Vagina (tissue), 2 donors: ENCODE measurements at places on chromosomes 2 and 18. TPM values are rescaled to one million over a fixed set of nuclear protein-coding genes. Genes with fewer than 3 reads are reported as not detected.

Gene ASB3
- 13.5 TPM for total RNA-seq

Gene CDCA7
- total RNA-seq = 9.1 TPM

Gene KCNJ3
- 4.2 TPM for total RNA-seq

DNA sequence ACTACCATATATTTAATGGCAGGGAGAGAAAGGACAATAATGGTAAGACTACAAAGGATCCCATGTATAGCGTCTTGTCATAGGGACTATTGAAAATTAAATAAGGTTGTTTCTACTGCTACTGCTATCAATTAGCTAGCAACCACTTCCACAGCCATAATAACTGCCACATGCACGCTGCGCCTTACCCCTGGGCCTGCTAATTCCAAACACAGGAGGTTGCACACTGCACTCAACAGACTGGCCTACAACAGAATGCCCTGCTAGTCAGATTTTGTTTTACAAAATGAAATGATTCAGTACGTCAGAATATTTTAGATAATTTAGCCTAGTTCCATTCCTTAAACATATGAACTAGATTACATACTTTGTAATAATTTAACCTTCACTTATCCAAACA is 121.0 kb upstream of the SMAD7 start:
- no peak for DNase-seq
- no peaks in the 10 kb centered on the region for H3K4me1 ChIP-seq
- no peak overlapping the region for H3K4me3 ChIP-seq
- H3K36me3 ChIP-seq = no peaks in the 10 kb centered on the region
- no peaks in the 10 kb centered on the region for H3K27me3 ChIP-seq

DNA sequence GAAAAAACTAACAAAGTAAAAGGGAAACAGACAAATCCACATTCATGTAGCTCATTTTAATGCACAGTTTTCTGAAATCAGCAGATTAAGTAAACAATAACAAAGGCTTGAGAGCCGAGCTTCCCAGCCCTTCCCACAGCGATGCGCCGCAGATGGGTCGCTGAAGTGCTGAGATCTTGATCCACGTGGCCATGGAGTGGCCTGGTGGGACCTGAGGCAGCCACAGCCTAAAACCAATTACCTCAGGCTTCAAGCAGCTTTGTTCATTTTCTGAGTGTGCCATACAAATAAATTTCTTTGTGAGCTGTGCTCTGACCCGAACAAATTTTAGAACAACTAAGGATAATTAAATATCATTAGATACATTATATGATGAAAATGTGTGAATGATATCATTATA is 25.6 kb upstream of the CYRIA start:
- H3K4me3 ChIP-seq = no peak overlapping the region
- DNase-seq = no peak
- H3K27me3 ChIP-seq = no peaks in the 10 kb centered on the region
- no peak overlapping the region for H3K27ac ChIP-seq
- H3K36me3 ChIP-seq = no peaks in the 10 kb centered on the region

DNA sequence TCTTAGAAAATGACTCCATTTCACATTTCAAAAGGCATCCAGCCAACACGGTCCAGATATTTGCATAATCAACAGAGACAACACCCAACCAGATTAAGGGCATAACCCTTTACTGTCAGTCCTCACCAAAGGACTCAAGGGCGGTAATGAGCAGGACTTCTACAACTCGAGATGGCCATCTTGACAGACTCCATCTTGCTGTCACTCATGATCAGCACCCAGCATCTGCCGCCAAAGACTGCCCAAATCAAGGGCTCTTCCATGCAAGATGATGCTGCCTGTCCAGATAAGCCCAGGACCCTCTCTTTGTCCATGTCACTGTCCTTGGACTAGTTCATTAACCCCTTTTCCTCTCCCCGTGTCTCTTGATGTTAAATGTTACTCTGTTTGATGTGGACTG is 77.9 kb downstream of the UXS1 start:
- no peaks in the 10 kb centered on the region for H3K36me3 ChIP-seq
- no peak overlapping the region for H3K4me3 ChIP-seq
- no peaks in the 10 kb centered on the region for H3K27me3 ChIP-seq
- no peak for DNase-seq

- no peaks in the 10 kb centered on the region for H3K27me3 ChIP-seq
- H3K27ac ChIP-seq = no peak overlapping the region
- H3K4me3 ChIP-seq = no peak overlapping the region
- H3K4me1 ChIP-seq = no peaks in the 10 kb centered on the region
These were observed 86.1 kb downstream of the MSH2 start for GRCh38 chr2:47488870-47489584.

DNA sequence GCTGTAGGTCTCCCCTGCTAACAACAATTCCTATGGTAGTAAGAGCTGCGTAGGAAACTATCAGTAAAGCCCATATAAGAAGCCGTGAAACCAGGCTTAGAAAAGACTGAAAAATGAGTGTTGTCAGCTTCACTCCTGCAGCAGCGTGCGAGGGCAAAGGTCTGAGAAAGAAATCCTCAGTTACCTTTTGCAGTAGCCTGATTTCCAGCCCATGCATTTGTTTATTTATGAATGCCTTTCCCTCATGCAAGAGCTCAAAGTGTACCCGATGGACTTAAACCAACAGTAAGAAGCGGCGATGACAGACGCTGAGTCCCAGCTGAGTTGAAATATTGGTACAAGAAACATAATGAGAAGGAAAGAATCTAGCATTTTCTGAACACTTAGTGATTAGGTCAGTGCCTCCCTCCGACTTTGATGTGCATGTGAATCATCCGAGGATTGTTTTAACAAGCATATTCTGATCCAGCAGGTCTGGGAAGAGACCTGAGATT is 15.0 kb upstream of the POLI start:
- no peaks in the 10 kb centered on the region for H3K4me1 ChIP-seq
- DNase-seq = no peak
- H3K27ac ChIP-seq = no peak overlapping the region
- H3K36me3 ChIP-seq = no peaks in the 10 kb centered on the region
- no peaks in the 10 kb centered on the region for H3K27me3 ChIP-seq
- H3K4me3 ChIP-seq = no peak overlapping the region

DNA sequence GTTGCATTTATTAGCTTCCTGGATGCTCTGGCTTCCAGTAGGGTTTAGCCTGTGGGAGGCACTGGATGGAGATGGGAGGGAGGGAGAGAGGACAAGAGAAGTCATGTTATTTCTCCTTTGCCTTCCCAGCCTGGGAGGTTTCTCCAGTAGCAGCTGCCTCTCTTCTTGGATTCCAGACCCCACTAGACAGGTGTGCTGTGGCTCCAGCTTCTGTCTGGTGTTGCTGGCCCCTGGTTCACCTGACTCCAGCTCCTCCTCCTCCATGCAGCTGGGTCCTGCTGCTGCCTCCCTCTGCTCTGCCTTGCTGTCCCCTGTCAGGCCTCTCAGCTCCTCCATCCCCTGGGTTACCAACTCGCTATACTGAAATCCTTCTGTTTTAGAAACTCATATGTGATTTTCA is 188.9 kb upstream of the TNP1 start:
- no peak for DNase-seq
- no peak overlapping the region for H3K4me3 ChIP-seq
- no peaks in the 10 kb centered on the region for H3K27me3 ChIP-seq
- H3K4me1 ChIP-seq = peaks cover 19% of the 10 kb centered on the region
- no peak overlapping the region for H3K27ac ChIP-seq
- H3K36me3 ChIP-seq = no peaks in the 10 kb centered on the region

- H3K4me3 ChIP-seq = no peak overlapping the region
- no peak for DNase-seq
- no peak overlapping the region for H3K27ac ChIP-seq
- no peaks in the 10 kb centered on the region for H3K27me3 ChIP-seq
- no peaks in the 10 kb centered on the region for H3K4me1 ChIP-seq
- no peaks in the 10 kb centered on the region for H3K36me3 ChIP-seq
These were observed 304.6 kb downstream of the PARD3B start for GRCh38 chr2:204849892-204850291.

DNA sequence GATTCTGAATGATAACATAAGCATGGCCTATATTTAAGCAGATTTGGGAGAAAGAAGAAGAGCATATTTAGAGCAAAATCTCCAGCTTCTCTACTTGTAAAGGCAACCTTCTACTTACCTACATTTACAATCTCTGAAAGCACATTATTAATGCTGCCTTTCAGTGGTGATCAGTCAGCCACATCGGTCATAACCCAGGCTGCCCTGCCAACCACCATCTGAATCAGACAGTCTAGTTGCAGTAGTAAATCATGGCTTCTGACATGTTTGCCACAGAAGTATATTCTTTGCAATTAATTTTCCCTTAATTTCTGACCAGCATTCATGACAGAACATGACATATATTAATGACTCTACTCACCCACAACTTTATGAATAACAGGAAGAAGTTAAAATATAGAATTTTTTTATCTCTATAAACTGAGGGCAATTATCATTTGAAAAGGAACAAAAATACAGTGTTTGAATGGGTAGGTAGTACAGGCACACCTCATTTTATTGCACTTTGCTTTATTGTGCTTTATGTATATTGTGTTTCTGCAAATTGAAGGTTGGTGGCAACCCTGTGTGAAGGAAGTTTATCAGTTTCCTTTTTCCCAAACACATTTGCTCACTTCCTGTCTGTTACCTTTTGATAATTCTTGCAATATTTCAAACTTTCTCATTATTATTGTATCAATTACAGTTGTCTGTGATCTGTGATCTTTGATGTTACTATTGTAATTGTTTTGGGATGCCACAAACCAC is 531.6 kb upstream of the CHAC2 start:
- no peaks in the 10 kb centered on the region for H3K36me3 ChIP-seq
- H3K4me1 ChIP-seq = no peaks in the 10 kb centered on the region
- H3K27ac ChIP-seq = no peak overlapping the region
- H3K27me3 ChIP-seq = no peaks in the 10 kb centered on the region
- no peak overlapping the region for H3K4me3 ChIP-seq

DNA sequence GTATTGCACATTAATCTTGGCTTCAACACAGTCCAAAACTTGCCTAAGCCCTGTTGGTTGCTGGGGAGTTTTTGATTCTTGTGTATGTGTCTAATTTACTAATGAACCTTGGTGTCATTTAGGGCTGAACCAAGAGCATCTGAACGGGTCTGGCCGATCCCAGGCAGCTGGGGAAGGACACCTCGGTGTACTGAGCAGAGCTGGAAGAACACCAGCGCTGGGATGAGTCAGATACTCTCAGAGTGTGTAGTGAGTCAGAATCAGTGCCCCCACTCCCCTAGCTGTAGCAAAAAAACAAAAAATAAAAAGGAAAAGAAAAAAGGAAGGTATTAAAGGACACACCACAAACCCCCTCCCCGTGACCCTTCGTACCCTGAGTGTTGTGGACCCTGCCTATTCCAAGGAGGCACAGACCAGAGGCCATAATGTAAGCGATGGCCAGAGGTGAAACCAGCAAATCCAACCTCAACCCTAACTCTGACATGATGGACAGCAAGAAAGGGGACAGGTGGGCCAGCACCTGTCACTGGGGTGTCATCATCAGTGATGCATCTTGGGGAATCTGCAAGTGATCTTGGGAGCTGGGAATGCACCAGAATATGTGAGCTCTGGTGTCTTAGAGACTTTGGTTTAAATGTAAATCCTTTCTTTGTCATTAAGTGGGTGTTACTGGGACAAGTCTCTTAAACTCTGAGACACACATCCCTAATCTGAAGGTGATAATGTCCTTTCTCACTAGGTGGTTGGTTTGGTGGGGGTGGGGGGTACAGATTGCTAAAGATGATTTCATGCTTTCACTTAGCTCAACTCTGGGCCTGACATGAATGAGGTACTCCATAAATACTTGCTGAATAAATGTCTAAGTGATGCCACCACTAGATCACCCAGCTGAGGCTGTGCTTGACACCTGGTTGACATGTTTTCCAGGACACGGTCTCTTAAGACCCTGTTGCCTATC is 34.2 kb upstream of the NCOA1 start:
- H3K27ac ChIP-seq = peak overlapping the region; percentile 60
- H3K4me1 ChIP-seq = peaks cover 16% of the 10 kb centered on the region
- no peaks in the 10 kb centered on the region for H3K36me3 ChIP-seq
- no peak for DNase-seq
- no peaks in the 10 kb centered on the region for H3K27me3 ChIP-seq

DNA sequence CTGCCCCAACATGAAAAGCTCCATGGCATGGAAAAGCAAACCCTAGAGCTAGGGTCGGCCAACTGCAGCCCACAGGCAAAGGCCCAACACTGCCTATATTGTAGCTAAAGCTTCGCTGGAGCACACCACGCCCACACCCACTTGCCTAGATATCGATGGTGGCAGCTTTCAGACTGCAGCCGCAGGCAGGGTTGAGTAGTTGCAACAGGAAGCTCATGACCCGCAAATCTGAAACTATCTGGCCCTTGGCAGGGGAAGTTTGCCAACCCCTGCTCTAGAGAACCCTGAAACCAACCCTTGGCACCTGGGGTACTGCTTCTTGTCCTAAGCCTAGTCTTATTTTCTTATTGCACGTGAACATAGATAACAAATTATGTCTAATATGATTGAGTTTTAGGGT is 250.0 kb downstream of the SOX11 start:
- no peak overlapping the region for H3K4me3 ChIP-seq
- H3K27ac ChIP-seq = no peak overlapping the region
- H3K36me3 ChIP-seq = no peaks in the 10 kb centered on the region
- DNase-seq = no peak

GRCh38 chr2:3042601-3043585 is 334.7 kb downstream of the EIPR1 start:
- DNase-seq = no peak
- H3K36me3 ChIP-seq = no peaks in the 10 kb centered on the region
- H3K4me3 ChIP-seq = no peak overlapping the region
- H3K27ac ChIP-seq = no peak overlapping the region

DNA sequence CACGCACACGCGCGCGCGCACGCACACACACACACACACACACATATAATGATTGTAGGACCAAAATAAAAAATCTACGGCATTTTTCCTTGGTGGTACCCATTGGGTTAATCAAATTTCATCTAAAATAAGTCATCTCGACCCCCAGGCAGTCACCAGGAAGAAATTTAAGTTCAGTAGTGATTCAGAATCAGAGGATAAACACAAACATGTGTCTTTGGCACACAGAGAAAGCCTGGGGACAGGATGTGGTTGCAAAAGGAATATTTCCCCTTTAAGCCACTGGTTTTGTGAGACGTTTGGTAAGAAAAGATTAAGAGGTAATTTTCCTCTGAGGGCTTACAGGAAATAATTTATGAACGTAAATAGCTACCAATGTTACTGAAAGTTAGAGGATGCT is 171.6 kb upstream of the PIEZO2 start:
- H3K27ac ChIP-seq = no peak overlapping the region
- H3K4me1 ChIP-seq = no peaks in the 10 kb centered on the region
- DNase-seq = no peak

GRCh38 chr2:101981504-101981903 is 10.3 kb upstream of the IL1R2 start:
- no peak overlapping the region for H3K4me3 ChIP-seq
- H3K27me3 ChIP-seq = no peaks in the 10 kb centered on the region
- no peak for DNase-seq
- no peak overlapping the region for H3K27ac ChIP-seq
- no peaks in the 10 kb centered on the region for H3K36me3 ChIP-seq
- peaks cover 20% of the 10 kb centered on the region for H3K4me1 ChIP-seq

- no peaks in the 10 kb centered on the region for H3K4me1 ChIP-seq
- H3K4me3 ChIP-seq = no peak overlapping the region
- no peaks in the 10 kb centered on the region for H3K27me3 ChIP-seq
- no peaks in the 10 kb centered on the region for H3K36me3 ChIP-seq
- DNase-seq = no peak
These were observed 1278.4 kb upstream of the PIK3C3 start for GRCh38 chr18:40676668-40677067.

GRCh38 chr18:2573408-2573807 is 2.1 kb downstream of the NDC80 start:
- H3K4me3 ChIP-seq = no peak overlapping the region
- H3K27ac ChIP-seq = no peak overlapping the region
- no peaks in the 10 kb centered on the region for H3K36me3 ChIP-seq
- DNase-seq = no peak
- H3K27me3 ChIP-seq = no peaks in the 10 kb centered on the region

- no peaks in the 10 kb centered on the region for H3K4me1 ChIP-seq
- no peak for DNase-seq
- no peaks in the 10 kb centered on the region for H3K27me3 ChIP-seq
- H3K27ac ChIP-seq = no peak overlapping the region
- H3K36me3 ChIP-seq = no peaks in the 10 kb centered on the region
These were observed 328.4 kb upstream of the DDX18 start for GRCh38 chr2:117486081-117486480.
